Activated CD4-positive, alpha-beta T cell treated with anti-CD3 and anti-CD28 coated beads, Interleukin-2, amount 50 U/mL, for 16 hours (primary cell): ENCODE measurements at places on chromosomes 5 and 9.

DNA sequence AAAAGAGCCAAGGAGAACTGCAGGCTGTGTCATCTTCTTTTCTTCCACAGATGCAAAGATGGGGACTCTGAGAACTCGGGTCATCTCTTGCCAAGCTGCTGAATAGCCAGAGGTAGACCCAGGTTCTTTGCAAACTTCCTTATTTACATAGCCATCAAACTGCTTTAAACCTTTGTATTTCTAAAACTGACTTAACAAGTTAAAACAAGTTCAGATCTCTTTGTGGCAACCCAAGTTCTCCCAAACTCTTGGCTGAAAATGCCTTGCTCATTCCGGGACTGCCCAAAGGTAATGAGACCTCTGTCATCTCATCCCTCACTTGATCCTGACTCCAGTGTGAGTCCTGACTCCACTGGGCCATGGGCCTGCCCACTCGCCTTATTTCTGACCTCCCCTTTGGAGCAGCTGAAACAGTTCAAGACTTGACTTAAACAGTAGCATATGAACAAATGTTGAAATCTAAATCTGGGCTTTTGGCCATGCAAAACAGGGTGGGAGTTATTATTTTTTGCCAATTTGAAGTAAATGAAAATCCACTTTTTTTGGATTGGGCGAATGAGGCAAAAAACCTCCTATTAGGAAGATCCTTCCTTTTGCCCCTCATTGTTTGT is 50.6 kb downstream of the FBXL7 start:
- no peak for DNase-seq

DNA sequence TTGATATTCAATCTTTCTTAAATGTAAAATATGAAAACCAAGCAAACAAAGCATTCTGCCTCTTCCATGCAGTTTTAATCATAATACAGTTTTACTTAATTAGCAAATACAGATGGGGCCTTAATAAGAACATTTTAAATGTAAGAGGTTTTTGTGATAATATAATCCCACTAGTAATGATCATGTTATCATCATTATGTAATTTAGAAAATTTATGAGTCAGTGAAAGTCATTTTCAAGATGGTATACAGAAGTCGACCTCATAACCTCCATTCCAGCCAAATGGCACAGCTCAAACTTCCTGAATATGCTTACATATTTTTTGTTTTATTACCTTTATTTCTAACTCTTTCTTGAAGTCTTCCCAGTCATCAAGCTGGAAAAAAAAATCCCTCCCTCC is 102.2 kb upstream of the GNA14 start:
- no peak for DNase-seq

- DNase-seq: no peak
Measured at GRCh38 chr5:180069589-180070247, 1.8 kb downstream of the RNF130 start.

DNA sequence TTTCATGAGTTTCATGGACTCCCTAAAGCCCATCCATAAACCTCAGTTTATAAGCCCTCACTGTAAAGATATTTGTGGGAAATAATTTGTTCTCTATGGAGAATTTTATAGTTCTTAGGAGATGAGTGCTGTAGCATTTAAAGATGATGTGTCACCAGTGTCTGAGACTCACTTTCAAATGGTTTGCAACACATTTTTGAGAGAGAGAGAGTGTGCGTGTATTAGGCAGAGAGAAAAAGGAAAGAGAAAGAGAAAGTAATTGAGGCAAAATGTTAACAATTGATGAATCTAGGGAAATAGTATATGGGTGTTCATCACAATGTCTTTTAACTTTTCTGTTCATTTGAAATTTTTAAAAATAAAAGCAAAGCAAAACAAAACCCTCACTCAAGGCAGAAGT is 479.0 kb downstream of the ZSWIM6 start:
- DNase-seq: no peak

- DNase-seq: peak; percentile 49
Measured at GRCh38 chr5:74766418-74766848, 484 bp downstream of the GFM2 start.

- DNase-seq: no peak
Measured at GRCh38 chr5:69292306-69292705, 40.3 kb downstream of the CCDC125 start.

DNA sequence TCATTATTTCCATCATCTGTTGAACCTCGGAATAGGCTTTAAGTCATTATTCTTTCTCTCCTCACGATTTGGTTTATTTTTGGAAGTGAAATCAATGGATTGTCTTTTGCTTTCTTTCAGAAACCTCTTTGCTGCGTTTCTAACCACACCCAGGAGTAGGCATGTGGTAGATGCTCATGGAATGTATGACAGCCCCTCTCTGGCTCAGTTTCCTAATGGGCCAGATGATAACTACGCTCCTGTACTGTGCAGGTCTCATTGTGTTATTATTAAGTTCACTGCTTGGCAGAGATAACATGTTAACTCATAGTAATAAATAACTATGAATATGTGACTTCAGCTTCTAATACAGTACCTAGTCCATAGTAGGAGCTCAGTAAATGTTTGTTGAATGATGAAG is 175.5 kb upstream of the KLF4 start:
- no peak for DNase-seq

GRCh38 chr9:128494108-128494745 is 10.3 kb upstream of the GLE1 start:
- no peak for DNase-seq

DNA sequence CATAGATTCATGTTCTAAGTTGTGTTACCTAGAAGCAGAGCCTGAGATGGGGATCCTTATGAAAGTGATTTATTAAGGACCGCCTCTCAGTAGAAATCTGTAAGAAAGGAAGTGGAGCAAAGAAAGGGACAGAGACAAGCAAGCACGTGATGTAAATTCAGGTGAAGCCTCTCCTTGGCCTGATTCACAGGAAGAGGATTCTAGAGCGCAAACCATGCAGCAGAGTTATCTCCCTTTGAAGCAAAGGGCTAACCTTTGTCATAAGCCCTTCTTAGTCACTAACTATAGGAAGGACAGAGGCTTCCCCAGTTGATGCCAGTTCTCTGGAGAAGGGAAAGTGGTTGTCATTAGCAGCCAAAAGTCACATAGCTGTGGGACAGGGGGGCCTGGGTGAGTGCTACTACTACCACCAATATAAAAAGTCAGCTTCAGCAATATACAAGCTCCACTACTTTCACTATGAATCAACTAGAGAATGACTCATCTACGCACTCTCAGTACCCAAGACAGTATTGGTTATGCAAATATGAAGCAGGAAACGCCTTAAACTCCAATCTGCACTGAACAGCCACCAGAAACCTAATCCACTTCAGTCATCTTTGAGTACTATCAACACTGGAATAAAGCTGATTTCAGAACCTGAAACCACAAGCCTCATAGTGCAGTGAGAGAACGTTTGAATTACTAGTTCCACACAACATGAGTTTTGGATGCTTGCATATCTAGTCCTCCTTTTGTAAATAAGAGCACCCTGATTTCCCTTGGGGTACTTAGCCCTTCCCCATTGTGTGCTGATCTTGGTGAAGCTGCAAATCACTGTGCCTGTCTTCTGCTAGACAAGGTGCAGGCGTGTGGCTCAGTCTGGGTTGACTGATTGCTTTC is 162.7 kb downstream of the ZNF608 start:
- DNase-seq: peak; percentile 86

GRCh38 chr9:124795881-124796431 is 19.0 kb downstream of the OLFML2A start:
- no peak for DNase-seq

DNA sequence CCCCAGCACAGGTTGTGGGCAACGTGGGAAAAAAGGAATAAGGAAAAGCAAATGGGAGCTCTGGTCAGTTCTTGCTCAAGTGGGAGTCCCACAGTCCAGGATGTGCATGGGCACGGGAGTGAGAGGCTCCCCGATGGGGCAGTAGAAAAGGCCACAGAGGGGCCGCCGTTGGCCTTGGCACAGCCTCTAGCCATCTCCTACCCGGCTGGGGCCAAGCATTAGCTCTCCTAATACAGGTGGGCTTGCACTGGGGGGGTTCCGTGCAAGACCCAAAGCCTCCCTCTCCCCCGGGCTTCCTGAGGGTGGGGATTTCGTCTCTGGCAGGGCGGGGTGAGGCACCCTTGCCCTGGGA is 212.2 kb upstream of the MVB12B start:
- DNase-seq: no peak

- DNase-seq: peak; percentile 71
Measured at GRCh38 chr9:126228781-126229444, 97.7 kb upstream of the MVB12B start.
